CD4-positive, alpha-beta T cell treated with Interleukin-4 for 1 hour (primary cell): ENCODE measurements at places on chromosomes 11 and 22.

GRCh38 chr11:13963169-13963948 is 836 bp downstream of the SPON1 start:
- peak; percentile 19 for DNase-seq

DNA sequence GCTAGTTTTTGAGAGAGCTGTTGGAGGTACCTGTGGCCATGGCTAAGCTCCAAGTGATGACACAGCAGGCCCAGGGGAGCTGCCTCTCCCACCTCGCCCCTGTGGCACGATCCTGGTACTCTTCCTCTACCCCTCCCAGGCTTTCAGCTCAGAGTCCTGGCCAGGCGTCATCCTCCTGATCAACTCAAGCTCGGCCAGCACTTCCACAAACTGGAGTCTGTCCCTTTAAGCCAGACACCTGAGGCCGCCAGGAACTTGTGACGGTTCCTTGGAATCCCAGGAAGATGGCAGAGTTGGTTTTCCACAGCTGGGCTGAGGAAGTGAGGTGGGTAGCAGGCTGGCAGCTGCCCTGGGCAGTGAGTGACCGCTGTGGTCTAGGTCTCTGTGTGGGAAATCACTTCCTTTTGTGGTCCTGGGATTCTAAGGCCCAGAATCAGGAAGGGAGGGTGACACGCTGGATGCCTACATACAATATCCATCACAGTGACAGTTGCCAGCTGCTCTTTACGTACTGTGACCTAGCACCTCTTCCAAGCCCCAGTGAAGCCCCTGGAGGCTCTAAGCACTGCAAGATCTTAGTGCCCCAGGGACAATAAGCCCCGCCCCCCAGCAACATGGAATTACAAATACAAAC is 3.2 kb upstream of the CST6 start:
- no peak for DNase-seq

- no peak for DNase-seq
Measured at GRCh38 chr11:19735157-19735908, 22.7 kb downstream of the NAV2 start.

DNA sequence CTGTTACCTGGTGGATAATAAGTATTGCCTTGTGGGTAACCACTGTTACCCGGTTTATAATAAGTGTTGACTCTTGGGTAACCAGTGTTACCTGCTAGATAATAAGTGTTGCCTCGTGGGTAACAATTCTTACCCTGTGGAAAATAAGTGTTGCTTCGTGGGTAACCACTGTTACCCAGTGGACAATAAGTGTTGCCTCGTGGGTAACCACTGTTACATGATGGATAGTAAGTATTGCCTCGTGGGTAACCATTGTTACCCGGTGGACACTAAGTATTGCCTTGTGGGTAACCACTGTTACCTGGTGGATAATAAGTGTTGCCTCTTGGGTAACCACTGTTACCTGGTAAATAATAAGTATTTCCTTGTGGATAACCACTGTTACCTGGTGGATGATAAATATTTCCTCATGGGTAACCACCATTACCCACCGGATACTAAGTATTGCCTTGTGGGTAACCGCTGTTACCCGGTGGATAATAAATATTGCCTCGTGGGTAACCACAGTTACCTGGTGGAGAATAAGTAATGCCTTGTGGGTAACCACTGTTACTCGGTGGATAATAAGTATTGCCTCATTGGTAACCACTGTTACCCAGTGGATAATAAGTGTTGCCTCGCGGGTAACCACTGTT is 8.7 kb upstream of the NXPE4 start:
- no peak for DNase-seq

DNA sequence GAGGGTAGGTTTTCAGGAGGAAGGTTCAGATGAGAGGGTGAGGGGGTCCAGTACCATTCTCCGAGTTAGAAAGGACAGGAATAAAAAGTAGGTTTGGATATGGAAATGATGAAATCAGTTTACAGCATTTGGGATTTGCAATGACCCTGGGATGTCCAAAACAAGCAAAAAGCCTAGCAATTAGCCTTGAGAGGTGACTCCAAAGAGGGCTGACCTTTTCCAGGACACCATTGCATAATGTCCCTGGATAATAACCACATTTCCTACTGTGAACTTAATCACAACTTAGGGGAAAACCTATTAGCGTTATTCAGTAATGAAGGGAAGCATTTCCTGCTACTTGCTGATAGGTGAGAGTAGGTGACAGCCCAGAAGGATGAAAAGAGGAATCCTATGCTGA is 101.4 kb upstream of the ARHGAP42 start:
- DNase-seq, result no peak

DNA sequence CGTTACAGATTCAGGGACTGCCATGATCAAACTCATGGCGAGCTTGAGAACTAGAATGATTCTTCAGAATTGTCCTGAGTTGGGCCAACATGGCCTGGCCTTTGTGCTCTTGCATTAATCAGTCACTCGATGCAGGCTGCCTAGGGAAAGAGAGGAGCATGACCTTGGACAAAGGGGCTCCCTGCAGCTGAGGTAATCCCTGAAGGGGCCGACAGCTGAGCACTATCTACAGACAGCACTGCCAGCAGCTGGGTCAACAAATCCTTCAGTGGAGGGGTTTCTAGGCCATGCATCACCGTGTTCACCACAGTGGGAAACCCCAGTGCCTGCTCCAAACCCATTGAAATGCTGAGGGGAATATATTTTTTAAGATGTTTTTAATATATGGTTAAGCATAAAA is 159.5 kb upstream of the POU2AF2 start:
- no peak for DNase-seq

- no peak for DNase-seq
Measured at GRCh38 chr22:36986242-36986821, 32.9 kb downstream of the TST start.

DNA sequence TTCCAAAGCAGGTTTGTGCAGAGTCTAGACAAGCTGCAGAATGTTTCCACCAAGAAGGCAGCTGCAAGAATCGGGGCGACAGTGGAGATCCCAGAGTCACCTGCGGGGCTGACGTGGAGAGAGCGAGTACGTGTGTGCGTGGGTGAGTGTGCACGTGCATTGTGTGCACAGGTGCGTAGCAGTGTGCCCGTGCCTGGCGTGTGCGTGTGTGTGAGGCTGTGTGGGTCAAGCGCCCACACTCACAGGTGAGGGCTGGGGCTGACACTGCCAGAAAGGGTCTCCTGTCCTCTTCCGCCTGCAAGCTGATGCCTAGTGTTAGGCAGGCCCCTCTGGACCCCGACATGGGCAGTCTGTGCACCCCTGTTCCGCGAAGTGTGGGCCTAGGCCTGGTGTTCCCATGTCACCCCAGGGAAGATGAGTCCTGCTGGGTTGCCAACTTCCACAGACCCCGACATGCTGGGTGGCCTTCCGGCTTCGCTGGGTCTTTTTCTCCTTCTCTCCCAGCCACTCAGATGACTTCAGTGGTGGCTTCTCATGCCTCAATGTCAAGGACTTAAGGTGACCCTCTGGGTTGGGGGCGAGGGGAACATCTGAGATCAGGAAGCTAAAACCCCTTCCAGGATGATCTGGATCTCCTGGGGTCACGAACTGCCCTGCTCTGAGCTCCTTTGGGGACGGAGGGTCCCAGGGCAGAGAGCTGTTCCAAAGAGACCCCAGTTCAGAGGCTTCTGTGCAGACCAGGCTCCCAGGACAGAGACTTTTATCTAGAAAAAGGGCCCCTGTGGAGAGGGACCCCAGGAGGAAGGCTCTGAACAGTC is 10.4 kb upstream of the SYT8 start:
- no peak for DNase-seq
